ENCODE measurements at places on chromosomes 1 and 21. TPM values are rescaled to one million over a fixed set of nuclear protein-coding genes. Genes with fewer than 3 reads are reported as not detected.
A peak's percentile ranks its signal among the peaks of the same experiment; 100 is the strongest.

DNA sequence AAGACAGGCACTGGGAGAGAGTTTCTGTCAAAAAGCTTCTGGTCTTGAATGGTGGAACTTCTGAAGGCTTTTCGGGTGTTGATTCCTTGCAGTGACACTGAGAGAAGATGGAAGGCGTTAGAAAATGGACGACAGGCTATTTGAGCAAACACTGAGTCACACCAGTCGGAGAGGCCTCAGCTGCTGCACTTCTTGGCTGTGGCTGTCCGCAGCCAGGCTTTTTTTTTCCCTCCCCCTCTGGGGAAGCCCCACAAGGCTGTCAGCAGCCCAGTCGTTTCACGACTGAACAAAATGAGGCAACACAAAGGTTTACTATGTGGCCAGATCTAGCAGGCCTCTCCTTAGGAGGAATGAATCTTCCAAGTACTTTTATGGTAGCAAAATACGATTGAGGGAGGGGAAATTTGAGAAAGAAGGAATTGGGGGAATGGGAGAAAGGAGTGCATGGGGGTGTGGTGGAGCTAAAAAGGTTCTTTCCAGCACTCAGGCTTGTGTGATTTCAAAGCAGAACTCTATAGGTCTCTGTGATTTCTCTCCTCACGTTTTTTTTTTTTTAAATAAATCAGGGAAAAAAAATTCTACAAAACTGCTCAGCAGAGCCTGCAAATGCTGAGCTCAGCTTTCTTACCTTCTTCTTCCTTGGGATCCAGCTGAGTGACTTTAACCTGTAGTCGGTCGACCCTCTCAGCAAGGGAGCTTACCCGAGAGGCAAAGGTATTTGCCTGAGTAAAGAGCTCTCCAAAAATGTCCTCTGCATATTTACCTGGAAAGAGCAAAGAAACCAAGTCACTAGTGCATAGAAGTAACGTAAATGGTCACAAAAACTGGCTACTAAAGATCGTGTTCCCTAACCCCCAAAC, 26.1 kb downstream of the GPR3 start:
- peak; percentile 82 for DNase-seq

DNA sequence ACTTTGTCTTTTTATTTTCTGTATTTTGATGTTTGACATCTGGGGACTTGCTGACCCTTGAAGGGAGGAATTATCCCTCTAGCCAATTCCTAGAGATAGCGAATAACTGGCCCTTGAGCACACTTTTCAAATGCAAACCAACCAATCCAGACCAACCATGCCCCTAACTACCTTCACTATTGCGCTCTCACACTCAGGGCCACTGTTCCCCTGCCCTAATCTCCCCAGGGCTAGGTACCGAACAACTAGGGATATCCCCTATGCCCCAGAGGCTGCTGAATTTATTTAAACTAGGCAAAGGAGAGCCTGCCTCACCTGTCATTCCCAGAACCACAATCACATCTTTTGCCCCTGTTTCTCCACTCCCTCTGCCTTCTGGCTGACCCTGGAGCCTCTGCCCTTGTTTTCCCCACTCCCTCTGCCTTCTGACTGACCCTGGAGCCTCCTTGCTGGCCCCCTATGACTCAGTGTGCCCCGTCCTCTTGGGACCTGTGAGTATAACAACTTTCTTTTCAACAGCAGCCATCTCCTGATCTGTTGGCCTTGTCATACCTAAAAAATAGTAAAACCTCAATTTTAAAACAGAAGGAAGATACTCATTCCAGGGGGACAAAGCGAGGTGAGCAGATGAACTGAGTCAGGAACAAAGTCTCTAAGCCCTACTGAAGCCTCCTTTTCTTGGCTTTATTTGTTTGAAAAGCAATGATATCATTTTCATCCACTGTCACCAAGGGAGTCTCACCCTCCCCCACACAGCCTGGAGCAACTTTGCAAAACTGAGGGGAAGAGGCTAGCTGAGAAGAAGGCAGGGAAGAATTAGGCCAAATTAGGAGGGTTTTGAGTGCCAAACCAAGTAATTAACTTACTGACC, 115.5 kb downstream of the NMNAT2 start:
- DNase-seq = no peak

The C1QA gene
- 64.0 TPM for total RNA-seq

The CFHR5 gene
- not detected for total RNA-seq

DNA sequence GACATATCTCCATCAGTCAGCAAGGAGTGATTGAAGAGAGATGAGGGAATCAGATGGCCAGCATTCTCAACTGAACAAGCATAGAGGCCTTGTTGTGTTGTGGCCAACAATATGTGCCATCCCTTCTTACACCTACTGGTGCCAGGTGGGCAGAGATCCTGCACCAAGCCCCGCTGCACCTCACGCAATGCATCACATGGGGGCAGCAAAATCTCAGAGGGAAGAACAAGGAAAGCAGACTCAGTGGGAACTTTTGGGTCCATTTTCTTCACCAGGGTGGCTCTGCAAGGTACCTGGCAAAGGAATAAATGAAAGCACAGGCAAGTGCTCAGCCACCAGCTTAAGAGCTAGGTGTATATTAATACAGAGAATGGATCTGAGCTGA, 33.2 kb downstream of the HSD3B2 start:
- DNase-seq = no peak

GRCh38 chr1:25170439-25170838, 61.9 kb downstream of the SYF2 start:
- no peak for DNase-seq

The HFM1 gene
- total RNA-seq = 4.4 TPM

The SLC5A9 gene
- 0.31 TPM for total RNA-seq

DNA sequence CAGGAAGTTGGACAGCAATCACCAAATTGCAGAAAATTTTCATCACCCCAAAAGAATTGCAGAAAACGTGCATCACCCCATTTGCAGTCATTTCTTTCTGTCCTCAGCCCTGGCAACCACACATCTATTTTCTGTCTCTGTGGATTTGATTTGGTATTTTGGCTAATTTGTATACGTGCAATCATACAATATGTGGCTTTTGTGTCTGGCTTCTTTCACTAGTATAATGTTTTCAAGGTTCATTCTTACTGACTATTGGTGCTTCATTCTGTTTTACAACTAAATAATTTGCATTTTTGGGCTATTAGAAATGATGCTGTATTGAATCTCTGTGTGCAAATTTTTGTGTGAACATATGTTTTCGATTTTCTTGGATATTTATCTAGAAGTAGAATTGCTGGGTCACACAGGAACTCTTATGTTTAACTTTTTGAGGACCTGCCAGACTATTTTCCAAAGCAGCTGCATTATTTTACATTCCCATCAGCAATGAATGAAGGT, 24.8 kb upstream of the PRDM2 start:
- DNase-seq = no peak

The PGLYRP3 gene
- not detected for total RNA-seq

The HSPA13 gene
- total RNA-seq = 18.2 TPM

DNA sequence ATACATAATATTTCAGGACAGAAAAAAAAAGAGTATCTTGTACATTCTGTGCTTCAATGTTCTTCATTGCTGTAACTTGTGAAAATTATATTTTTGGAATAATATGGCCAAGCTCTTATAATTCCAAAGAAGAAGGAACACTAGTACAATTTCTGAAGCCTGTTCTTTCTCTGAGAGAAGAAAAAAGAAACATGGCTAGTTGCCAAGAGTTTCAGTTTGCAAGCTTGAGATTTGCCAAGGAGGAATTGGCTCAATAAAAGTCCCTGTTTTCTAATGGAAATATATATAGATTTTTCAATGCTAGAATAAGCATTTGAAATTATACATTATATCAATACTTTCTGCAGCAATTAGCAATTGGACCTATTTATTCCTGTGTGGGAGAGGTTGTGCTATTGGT, 285.2 kb upstream of the NEGR1 start:
- no peak for DNase-seq

GRCh38 chr1:57678138-57678537, 254.3 kb upstream of the DAB1 start:
- no peak for DNase-seq

DNA sequence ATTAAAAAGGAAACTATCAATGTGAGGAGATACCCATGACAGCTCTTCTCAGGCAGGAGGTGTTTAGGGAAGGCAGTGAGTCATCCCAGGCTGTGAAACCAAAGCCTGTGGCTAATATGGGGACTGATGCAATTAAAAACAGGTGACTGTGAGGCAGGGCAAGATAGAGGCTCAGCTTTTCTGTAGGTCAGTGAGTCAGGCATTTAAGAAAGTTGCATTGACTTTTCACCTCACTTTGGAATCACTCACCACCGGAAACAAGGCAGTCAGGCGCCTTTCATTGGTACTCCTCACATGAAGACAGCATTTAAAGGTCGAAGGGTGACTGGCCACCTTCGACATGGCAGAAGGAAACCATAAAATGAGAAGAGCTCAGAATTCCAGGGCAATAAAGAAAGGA, 54.5 kb downstream of the PAPPA2 start:
- no peak for DNase-seq

The SPRR2B gene
- not detected for total RNA-seq

Data from ureter (tissue), 1 donor.